ENCODE measurements at places on chromosomes 4 and X. TPM values are rescaled to one million over a fixed set of nuclear protein-coding genes. Genes with fewer than 3 reads are reported as not detected.

The ADRA2C gene
- total RNA-seq: not detected

The ASB9 gene
- not detected for total RNA-seq

The HNRNPDL gene
- total RNA-seq: 390 TPM

The HTRA3 gene
- not detected for total RNA-seq

The HEPH gene
- total RNA-seq: not detected

The ANKRD50 gene
- 0.15 TPM for total RNA-seq

The ZRSR2 gene
- total RNA-seq: 13.1 TPM

The MTMR8 gene
- 3.9 TPM for total RNA-seq

The DDIT4L gene
- not detected for total RNA-seq

The DGAT2L6 gene
- not detected for total RNA-seq

The NAP1L3 gene
- total RNA-seq: 1.6 TPM

The TEX13D gene
- total RNA-seq: 0.27 TPM

The TXLNG gene
- total RNA-seq: 23.1 TPM

The AFP gene
- total RNA-seq: not detected

The MBNL3 gene
- total RNA-seq: 24.9 TPM

The GIMD1 gene
- total RNA-seq: not detected

The MAGEA6 gene
- not detected for total RNA-seq

The ENPEP gene
- not detected for total RNA-seq

The CXCL6 gene
- total RNA-seq: not detected

The KIAA1210 gene
- not detected for total RNA-seq

The ANK2 gene
- total RNA-seq: 0.63 TPM

The GNPDA2 gene
- total RNA-seq: 19.7 TPM

The SLC25A4 gene
- 14.0 TPM for total RNA-seq

The PCDH7 gene
- total RNA-seq: not detected
